NCI-H446 treated with DMSO at 0.1 percent for 48 hours (cell line): ENCODE measurements at places on chromosomes 3 and 15.

GRCh38 chr15:91882858-91883586, 29.5 kb downstream of the SLCO3A1 start:
- DNase-seq: peak; percentile 80

GRCh38 chr15:72770673-72771328, 12.8 kb downstream of the ADPGK start:
- no peak for DNase-seq

DNA sequence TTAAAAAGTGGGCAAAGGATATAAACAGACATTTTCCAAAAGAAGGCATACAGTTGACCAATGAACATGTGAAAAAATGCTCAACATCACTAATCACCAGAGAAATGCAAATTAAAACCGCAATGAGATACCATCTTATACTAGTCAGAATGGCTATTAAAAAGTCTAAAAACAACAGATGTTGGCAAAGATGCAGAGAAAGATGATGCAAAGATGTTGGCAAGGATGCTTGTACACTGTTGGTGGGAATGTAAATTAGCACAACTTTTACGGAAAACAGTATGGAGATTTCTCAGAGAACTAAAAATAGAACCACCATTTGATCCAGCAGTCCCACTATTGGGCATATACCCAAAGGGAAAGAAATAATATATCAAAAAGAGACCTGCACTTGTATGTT, 53.5 kb downstream of the TLNRD1 start:
- DNase-seq: peak; percentile 77

DNA sequence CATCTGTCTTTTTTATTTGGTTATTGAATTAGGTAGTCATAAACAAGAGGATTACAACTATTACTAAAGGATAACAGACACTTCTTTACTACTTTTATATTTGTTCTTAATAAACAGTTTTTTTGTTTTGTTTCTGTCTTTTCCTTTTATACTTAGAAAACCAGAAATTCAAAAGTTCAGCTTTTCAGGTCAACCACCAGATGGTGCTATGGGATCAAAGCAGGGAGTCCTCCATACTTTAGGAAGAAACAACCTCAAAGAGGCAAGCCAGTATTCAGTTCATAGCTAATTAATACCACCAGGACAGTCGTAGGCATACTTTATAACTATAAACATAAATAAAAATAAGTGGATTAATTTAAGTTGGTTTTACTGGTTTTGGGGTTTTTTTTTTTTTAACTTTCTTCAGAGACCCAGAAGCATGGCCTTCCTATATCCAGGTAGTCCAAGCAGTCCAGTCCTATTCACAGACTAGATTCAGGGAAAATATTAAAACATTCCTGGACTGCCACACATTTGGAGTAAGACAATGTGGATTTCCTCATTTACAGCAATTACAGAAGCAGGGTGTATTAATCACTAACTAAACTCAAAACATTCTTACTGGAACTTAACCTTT, 16.0 kb upstream of the EID1 start:
- DNase-seq: peak; percentile 61

- no peak for DNase-seq
Observed at GRCh38 chr3:174755833-174756829, 103.0 kb upstream of the NAALADL2 start.

GRCh38 chr3:39191111-39191510, 1.3 kb downstream of the XIRP1 start:
- no peak for DNase-seq

GRCh38 chr3:194178669-194179068, 42.7 kb downstream of the HES1 start:
- no peak for DNase-seq

GRCh38 chr15:56251315-56252095, 7.8 kb upstream of the RFX7 start:
- DNase-seq: no peak

GRCh38 chr3:171142985-171143384, 116.5 kb upstream of the SLC2A2 start:
- peak; percentile 94 for DNase-seq

GRCh38 chr3:127959041-127959440, 44.0 kb downstream of the KBTBD12 start:
- no peak for DNase-seq

GRCh38 chr3:160538895-160539294, 26.5 kb downstream of the KPNA4 start:
- no peak for DNase-seq

GRCh38 chr3:139286825-139287224, 57.0 kb upstream of the MRPS22 start:
- no peak for DNase-seq

- peak; percentile 96 for DNase-seq
Observed at GRCh38 chr3:140007911-140008869, 73.2 kb downstream of the CLSTN2 start.

DNA sequence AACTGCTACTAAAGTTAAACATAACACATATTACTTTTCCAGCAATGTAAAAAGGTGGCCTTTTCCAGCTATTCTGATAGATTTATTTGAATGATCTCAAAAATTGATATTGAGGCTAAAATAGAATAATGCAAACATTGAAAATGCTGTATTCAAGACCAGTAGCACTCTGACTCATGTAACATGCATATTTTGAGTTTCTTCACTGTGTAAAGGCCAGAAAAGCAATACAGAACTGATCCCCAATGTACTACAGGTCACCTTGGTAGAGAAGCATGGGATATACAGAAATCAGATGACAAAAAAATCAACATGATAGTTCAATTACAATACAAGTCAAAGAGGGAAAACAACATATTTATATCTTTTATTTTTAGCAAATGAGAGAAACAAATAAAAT, 419.6 kb downstream of the DIPK2A start:
- DNase-seq: no peak

- DNase-seq: no peak
Observed at GRCh38 chr15:59401824-59402569, 29.3 kb upstream of the MYO1E start.

GRCh38 chr15:80801891-80802680, 22.9 kb downstream of the CEMIP start:
- no peak for DNase-seq

DNA sequence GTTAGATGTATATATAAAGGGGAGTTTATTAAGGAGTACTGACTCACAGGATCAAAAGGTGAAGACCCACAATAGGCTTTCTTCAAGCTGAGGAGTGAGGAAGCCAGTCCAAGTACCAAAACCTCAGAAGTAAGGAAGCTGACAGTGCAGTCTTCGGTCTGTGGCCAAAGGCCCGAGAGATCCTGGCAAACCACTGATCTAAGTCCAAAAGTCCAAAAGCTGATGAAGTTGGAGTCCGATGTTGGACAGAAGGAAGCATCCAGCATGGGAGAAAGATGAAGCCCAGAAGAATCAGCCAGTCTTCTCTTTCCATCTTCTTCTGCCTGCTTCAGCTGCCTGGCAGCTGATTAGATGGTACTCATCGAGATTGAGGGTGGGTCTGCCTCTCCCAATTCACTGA, 107.5 kb downstream of the BCHE start:
- DNase-seq: no peak

DNA sequence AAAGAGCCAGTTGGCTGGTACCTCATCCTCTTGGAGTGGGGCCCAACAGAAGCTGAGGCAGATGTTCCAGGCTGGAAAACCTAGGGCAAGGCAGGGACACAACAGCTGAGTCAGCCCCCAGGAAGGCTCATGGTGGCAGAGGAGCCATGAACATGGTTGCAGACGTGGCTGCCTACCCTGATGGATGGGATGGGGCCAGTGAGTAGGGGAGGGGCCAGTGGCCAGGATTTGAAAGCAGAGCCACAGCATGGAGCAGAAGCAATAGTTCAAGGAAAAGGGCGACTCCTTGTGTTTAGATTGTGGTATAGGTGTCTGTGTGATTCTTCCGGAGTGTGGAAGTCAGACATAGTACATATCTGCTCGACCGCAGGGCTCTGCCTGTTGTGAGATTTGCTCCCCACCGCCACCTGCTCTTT, 24.2 kb downstream of the PXYLP1 start:
- peak; percentile 96 for DNase-seq

DNA sequence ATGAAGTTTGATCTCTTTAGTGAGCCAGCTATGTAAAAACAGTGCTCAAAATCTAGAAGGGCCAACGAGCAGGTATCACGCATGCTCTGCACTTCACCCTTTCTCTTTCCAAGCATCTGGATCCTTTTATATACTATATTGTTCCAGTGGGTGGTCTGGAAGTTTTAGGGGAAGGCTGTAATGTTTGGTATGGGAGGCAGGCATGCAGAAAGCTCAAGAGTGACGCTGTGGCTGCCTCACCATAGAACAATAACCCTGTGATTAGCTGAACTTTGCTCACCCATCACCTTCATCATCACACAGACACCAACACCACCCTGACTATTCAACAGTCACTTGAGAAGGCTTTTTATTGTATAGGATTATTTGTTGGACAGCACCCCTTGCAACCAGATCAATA, 81.6 kb downstream of the FBN1 start:
- DNase-seq: no peak

- DNase-seq: no peak
Observed at GRCh38 chr3:108297647-108298046, 1.3 kb downstream of the HHLA2 start.
